Karpas-422 (cell line): ENCODE measurements at places on chromosomes 2 and 18.

GRCh38 chr18:49017813-49018553, 67.2 kb upstream of the SMAD7 start:
- DNase-seq = no peak

- DNase-seq = no peak
Measured at GRCh38 chr2:120881981-120882788, 146.5 kb downstream of the GLI2 start.

- DNase-seq = peak; percentile 75
Measured at GRCh38 chr2:238425979-238426567, 654 bp upstream of the ASB1 start.

- no peak for DNase-seq
Measured at GRCh38 chr2:238640486-238640885, 207.4 kb upstream of the TWIST2 start.

DNA sequence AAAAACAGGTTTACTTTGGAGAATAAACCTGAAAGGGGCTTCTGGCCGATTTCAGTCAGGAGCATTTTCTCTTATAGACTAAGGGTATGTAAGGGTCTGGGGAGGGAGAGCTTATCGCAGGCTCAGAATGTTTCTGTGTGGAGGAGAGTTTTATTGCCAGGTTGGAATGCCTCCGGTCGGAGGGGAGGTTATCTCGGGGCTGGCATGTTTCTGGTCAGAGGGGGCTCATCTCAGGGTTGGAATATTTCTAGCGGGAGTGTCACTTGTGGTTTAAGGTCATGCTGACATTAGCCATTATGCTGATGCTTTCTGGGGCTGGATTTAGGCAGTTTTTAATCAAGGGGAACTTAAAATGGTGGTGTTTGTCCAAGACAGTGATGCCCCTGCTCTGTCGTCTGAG, 333.6 kb downstream of the METTL4 start:
- DNase-seq = no peak

DNA sequence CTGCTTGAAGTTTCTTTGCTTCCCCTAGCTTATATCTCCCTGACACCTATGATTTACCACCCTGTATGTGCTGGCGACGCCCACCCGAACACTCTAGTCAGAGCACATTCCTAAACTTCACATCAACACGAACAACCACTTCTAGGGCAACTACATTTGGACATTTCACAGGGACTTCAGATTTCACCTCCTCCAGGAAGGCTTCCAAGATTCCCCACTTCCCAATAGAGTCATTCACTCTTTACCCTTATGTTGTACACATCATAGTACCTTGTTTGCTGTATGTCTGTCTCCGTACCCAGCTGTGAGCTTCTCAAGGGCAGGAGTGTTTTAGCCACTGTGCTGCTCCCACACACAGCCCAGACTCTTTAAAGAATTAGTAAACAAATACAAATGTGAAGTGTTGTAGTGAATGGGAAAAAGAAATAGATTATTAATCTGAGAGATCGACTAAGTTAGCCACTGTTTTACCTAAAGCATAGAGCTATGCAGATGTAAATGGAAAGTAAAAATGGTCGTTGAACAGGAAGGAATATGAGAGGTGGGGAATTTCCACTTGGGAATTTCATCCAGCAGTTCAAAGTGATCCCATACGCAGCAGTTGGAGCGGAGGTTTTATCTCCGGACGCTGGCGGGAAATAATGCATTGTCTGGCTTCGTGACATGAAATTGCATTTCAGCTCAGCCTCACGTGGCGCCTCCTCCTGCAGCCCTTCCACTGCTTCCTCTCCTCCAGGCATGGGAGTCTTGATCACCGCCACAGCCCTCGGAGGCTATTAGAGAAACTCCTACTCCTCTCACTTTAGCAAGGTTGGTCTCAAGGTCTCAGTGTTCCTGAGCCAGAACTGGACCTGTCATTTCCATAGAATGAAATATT, 233.4 kb upstream of the COPS8 start:
- no peak for DNase-seq

GRCh38 chr2:198232281-198232680, 427.9 kb downstream of the PLCL1 start:
- no peak for DNase-seq

- DNase-seq = no peak
Measured at GRCh38 chr2:27149570-27150405, 984 bp downstream of the TCF23 start.

DNA sequence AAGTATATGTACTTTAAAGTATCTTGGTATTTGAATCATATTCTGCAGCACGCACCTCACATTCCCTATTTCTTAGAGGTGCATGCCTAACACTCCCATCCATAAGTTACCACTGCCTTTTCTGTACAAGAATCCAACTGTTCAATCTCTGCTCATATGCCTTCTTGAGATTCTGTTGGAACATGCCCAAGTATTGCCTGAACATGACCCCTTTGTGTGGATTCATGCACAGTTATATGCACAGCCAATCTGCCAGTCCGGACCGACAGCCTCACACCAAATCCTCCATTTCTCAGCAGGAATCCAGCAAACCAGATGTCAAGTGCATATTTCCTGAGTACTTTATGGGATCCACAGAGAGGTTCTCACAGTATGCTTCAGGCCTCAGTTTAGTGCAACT, 222.0 kb downstream of the TMEM182 start:
- no peak for DNase-seq

- DNase-seq = no peak
Measured at GRCh38 chr2:137870682-137871081, 93.6 kb upstream of the HNMT start.

GRCh38 chr18:37501136-37501535, 64.5 kb downstream of the CELF4 start:
- DNase-seq = no peak
